AML-193 (cell line): ENCODE measurements at places on chromosomes 16 and 17.

DNA sequence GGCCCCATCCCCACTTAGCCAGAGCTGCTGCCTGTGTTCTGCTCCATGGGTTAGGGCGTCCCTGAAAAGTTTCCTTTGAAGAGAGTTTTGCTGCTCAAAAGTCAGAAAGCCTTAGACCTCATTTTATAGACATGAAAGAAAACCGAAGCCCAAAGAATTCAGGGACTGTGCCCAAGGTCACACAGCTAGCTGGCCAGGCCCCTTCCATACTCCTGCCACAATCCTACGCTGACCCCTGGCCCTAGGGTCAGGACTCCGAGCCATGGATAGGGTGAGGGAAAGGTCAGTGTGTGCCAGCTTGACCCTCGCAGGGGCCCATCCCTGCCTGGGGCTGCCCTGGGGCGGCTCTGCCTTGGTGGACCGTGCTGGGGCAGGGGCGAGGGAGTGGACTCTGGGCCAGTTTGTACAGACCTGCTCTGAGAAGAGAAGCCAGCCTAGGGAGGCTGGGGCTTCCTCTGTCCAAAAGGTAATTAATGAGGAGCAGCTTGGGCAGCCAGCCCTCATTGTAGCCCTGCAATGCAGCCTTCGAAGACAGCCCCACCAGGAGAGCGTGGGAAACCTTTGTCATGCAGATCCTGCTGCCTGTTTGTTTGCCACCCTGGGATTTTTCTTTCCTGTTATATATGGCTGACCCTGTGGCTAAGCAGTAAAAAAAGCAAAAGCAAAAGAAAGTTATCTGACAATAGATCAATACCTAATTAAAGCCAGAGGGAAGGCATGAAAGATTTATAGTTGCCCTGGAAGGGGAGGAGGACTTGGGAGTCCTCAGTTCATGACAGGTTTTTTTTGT lies 37.4 kb downstream of the RHBDL3 start:
- no peak for DNase-seq

- DNase-seq: no peak
Measured at GRCh38 chr16:85600530-85601271, 12.4 kb upstream of the GSE1 start.

GRCh38 chr17:38693700-38694329 lies 11.3 kb upstream of the MLLT6 start:
- DNase-seq: no peak

GRCh38 chr17:67390646-67391361 lies 13.7 kb downstream of the PITPNC1 start:
- DNase-seq: peak; percentile 22
